Choroid plexus epithelial cell (primary cell): ENCODE measurements at places on chromosomes 7 and 10.

DNA sequence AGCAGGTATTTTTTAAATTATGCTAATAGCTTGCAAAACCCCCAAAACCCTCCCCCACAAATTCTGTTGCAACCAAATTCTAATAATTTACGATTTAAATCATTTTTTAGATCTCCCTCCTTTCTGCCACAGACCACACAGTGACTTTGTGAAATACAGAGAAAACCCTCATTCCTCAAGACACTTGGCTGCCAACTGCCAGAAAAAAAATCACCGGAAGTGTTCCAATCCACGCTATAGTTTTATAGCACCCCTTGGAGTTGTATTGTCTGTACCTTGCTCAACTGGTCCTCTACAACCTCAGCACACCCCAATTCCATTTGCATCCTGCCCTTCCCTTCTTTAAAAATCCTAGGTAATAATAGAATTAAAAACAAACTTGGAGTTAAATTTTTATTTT lies 560.1 kb downstream of the PARD3 start:
- DNase-seq: no peak

- DNase-seq: no peak
Observed at GRCh38 chr7:128415217-128415785, 5.5 kb upstream of the IMPDH1 start.

GRCh38 chr10:21733710-21734109 lies 199.7 kb downstream of the MLLT10 start:
- DNase-seq: peak; percentile 37

DNA sequence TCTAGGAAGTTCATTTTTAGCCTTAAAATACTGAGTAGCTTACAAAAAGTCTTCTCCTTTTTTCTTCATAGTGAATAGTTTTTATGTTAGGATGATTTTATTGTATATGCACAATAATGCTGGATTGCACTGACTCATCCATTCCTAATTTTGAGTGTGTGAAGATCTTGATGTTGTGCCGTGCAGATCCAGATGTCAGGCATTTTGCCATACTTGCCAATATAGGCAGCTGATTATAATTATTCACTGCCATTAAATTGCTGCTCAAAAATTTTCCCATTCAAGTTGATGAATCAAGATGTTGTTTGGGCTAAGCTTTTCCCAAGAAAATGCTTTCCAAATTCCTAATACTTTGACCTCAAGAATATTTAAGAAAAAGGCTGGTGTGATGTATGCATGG lies 218.3 kb downstream of the AHR start:
- DNase-seq: no peak

- DNase-seq: no peak
Observed at GRCh38 chr10:83917537-83918506, 221.5 kb upstream of the GHITM start.

DNA sequence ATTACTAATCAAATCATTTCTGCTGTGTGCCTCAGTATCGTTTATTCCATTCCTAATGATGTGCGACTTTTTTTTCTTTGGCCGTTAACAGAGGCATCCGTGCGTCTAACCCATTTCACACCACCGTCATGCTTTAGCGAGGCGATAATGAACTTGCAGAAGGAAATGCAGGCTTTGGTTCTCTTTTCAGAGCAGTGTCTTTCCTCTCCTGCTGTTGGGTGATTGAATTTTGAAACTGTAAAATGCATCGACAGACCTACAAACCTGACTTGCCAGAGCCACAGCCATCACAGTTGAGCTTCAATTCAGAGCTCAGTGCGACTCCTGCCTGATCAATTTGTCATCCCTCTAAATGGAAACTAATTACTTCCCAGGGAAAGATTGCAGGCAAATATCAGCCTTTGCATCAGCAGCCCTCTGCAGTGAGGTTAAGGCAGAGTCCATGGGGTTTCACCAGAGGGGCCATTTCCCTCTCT lies 486.0 kb upstream of the GALNT17 start:
- DNase-seq: no peak

GRCh38 chr7:55110993-55111361 lies 92.2 kb downstream of the EGFR start:
- DNase-seq: peak; percentile 87

DNA sequence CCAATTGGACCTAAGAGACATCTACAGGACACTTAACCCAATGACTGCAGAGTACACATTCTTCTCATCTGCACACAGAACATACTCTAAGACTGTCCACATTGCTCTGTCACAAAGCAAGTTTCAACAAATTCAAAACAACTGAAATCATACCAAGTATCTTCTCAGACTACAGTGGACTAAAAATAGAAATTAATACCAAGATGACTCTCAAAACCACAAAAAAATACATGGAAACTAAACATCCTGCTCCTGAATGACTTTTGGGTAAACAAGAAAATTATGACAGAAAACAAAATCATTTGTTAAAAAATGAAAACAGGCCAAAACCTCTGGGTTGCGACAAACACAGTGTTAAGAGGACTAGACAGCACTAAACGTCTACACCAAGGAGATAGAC lies 24.5 kb downstream of the SNX13 start:
- no peak for DNase-seq

- peak; percentile 73 for DNase-seq
Observed at GRCh38 chr10:122850705-122851640, 5.3 kb upstream of the CUZD1 start.

DNA sequence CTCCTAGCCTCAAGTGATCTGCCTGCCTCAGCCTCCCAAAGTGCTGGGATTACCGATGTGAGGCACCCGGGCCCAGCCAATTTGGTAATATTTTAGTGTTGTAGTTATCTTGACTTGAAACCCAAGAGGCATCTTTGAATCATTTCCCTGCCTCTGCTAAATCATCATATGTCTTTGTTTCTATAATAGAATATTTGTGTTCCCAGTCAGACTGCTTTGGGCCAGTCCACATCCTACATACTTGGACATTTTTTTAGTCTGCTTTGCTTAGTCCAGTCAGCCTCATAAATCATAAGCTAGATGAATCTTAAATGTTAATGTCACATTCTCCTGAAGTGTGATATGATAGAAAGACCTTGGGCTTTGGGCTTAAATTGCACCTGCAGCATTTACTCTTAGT lies 5.9 kb downstream of the STAM start:
- DNase-seq: no peak

DNA sequence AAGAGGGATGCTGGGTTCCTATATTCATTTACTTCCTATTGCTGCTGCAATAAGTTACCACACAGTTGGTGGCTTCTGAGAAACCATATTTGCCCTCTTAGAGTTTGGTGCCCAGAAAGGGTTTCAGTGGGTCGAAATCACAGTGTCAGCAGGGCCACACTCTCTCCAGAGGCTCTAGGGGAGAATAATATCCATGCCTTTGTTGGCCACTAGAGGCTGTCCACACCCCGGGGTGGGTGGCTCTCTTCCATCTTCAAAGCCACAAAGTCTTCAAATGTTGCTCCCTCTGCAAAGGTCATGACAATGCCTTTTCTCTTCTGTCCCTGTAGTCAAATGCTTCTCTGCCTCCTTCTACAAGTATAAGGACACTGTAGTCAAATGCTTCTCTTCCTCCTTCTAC lies 989.4 kb downstream of the CCSER2 start:
- no peak for DNase-seq

GRCh38 chr10:105770524-105771212 lies 1129.6 kb downstream of the SORCS3 start:
- no peak for DNase-seq

DNA sequence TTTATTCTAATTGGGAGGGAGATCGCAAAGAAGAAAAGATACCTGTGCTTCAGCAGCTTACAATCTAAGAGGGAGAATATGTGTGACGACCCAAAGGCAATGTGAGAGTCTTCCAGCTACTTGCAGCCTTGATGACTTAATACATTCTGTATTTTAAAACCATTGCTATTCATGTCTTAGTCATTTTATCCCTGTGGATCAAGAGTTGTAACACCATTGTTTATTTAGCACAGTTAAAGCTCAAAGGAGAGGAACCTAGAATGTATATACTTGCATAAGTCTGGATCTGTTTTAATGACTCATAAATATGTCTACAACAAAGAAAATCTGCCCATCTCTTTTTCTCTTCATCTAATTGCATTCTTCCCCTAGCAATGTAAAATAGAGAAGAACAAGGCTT lies 117.9 kb upstream of the DLX6 start:
- DNase-seq: no peak

DNA sequence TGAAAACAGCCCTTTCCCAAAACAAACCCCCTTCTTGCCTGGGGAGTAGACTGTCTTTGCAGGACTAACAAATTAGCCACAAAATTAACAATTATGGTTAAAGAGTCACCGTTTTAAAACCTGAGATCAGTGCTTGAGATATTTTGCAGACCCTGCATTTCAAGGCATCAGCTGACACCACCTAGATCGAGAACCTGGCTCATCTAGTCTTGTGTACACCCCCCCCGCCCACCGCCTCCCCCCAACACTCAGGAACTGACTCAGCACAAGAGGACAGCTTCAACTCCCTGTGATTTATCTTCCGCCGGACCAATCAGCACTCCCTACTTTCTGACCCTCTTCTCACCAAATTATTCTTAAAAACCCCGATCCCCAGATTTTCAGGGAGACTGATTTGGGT lies 737.1 kb downstream of the PHTF2 start:
- no peak for DNase-seq

DNA sequence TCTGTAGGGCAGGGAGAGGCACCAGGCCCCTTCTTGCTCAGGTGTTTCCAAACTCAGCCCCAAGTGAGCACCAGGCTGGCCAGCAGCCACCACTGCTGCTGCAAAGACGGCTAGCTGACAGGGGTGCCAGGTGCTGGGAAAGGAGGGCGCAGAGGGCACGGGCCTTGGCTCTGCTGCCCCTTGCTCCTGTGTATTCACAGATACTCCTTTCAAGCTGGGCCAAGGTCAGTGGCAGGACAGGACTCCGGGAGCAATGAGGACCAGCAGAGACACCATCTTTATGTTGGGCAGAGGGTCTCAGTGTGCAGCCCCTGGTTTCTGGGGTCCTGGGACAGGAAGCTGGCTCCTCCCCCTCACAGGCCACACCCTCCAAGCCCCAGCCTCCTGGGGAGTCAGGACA lies 110.1 kb downstream of the SMURF1 start:
- DNase-seq: no peak

DNA sequence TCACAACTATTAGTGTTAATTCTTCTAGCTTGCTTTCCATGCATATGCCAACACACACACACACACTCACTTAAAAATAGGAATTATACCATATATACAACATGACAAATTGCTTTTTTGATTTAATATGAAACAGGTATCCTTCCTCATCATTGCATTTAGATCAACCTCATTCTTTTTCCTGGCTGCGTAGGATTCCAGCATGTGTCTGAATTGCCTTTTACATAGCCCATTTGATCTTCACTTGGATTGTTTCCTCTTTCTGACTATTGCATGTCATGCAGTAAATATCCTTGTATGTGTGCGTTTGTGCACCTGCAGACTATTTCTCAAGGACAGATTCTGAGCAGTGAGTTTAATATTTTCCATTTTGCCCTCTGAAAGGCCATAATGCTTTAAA lies 28.2 kb downstream of the TACR2 start:
- no peak for DNase-seq

DNA sequence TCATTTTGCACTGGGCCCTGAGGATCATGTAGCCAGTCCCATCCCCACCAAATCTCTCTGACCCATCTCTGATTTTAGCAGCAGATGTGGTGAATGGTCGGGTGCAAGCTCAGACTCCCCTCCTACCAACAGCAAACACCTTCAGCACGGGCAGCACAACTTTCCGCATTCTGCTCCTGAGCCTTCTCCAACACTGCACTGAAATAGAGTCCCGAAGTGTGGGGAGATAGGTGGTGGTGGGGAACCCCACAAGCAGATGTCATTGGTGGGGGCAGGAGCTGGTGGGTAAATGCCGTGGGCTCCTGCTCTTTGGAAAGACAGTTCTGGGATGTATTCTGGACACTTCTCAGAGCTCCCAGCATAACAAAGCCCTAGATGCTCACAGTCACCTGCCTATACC lies 9.6 kb upstream of the CTBP2 start:
- DNase-seq: no peak

GRCh38 chr7:110839866-110840265 lies 251.1 kb upstream of the LRRN3 start:
- DNase-seq: peak; percentile 85

- DNase-seq: no peak
Observed at GRCh38 chr10:31033147-31033546, 1.5 kb upstream of the ZNF438 start.

- DNase-seq: no peak
Observed at GRCh38 chr7:29480934-29481651, 82.5 kb upstream of the PRR15 start.

GRCh38 chr7:5388273-5388901 lies 35.2 kb downstream of the TNRC18 start:
- DNase-seq: no peak

DNA sequence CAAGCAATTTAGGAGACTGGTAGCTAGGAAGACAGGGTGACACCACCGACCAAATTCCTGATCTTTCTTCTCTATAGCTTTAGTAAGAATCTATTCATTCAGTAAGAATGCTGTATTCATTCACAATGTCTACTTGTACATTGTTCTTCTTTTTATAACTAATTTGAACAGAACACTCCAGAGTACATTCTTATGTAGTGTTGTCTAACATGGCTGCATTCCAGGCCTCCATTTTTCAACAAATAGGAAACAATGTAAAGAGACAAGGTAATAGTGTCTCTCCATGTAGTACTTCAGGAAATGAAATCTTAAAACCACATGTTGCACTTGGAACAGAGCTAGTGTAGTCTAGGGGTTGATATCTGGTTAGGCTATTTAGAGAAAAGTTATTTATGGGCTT lies 1.8 kb downstream of the VCL start:
- peak; percentile 64 for DNase-seq

DNA sequence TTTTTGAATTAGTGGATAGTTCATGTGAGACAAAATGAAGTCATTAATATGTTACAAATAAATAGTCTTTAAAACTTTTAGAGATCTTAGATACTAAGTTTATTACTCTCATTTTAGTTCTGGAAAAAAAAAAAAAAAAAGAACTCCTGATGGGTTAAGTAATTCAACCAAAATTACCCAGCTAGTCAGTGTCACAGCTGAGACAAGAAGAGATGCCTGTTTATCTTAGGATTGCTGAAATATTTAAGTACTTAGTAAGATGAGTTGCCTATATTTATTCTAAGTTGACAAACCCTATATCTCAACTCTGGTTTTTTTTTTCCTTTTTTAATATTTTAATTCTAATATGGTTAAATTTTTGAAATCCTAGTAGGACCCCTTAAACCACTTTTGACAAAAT lies 781.0 kb upstream of the LRRN3 start:
- DNase-seq: peak; percentile 66

- DNase-seq: peak; percentile 54
Observed at GRCh38 chr7:33744293-33745075, 160.9 kb upstream of the BMPER start.

GRCh38 chr7:618539-619367 lies 99.1 kb upstream of the PDGFA start:
- no peak for DNase-seq

DNA sequence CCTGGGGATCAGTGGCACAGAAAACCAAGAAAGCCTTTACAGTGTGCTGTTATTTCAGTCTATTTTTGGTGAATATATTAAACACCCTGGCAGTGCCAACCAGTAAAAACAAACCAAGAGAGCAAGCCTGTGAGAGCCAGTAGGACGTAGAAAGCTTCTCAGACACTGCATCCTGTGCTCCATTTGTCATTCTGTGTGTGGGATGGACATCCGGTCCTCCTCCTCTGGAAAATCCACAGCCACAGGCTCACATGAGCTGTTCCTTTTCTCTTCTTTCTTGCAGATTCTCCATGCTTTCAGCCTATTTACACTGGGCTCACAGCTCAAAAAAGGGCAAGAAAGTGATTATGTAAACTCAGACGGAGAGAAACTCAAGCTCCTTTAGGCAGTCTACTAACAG lies 119.7 kb upstream of the YAE1 start:
- no peak for DNase-seq

GRCh38 chr7:44433255-44434022 lies 57.0 kb downstream of the NUDCD3 start:
- DNase-seq: no peak

- DNase-seq: no peak
Observed at GRCh38 chr10:89518108-89518507, 17.3 kb downstream of the SLC16A12 start.
